ENCODE measurements at places on chromosomes 6 and 20.

GRCh38 chr20:50712771-50713656 lies 18.4 kb upstream of the PARD6B start:
- no peak for DNase-seq

DNA sequence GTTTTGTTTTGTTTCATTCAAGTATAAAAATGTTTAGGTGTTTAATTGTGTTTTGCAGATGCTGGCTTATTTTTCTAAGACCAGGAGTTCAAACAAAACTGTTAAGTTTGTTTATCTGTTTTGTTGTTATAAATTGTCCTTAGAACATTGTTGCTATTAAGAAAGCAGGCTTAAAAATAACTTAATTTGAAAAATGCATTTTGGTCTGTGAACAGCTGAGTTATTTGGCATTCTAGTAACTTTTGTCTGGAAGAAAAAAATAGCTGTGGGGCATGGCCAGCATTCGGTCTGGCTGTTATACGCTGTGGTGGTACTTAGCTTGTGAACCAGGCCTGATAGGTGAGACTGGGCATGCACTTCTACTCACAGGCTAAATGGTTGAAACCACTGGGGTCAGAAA lies 37.8 kb downstream of the SLX4IP start:
- no peak for DNase-seq

GRCh38 chr6:108117427-108118358 lies 43.2 kb upstream of the OSTM1 start:
- DNase-seq = no peak

- DNase-seq = peak; percentile 13
Measured at GRCh38 chr20:45985573-45985972, 13.6 kb upstream of the ZNF335 start.

DNA sequence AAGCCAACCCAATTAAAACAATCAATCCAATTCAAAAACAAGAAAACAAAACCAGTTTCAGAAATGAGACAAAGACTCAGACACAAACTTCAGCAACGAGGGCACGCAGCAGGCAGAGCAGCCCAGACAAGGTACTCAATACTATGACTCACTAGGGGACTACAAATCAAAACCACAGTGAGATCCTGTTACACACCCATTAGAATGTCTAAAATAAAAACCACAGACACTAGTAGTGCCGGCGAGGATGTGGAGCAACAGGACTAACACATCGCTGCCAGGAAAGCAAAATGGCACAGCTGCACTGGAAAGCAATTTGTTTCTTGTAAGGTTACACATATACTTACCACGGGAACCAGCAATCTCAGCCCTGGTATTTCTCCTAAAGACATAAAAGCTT lies 28.4 kb upstream of the MAS1L start:
- no peak for DNase-seq

- DNase-seq = no peak
Measured at GRCh38 chr6:52363228-52363867, 1.4 kb downstream of the PAQR8 start.

GRCh38 chr6:82651845-82652335 lies 288.3 kb downstream of the TPBG start:
- no peak for DNase-seq

- DNase-seq = peak; percentile 76
Measured at GRCh38 chr20:58870293-58871014, 17.9 kb downstream of the GNAS start.

GRCh38 chr6:113318575-113318917 lies 538.6 kb upstream of the MARCKS start:
- peak; percentile 47 for DNase-seq

DNA sequence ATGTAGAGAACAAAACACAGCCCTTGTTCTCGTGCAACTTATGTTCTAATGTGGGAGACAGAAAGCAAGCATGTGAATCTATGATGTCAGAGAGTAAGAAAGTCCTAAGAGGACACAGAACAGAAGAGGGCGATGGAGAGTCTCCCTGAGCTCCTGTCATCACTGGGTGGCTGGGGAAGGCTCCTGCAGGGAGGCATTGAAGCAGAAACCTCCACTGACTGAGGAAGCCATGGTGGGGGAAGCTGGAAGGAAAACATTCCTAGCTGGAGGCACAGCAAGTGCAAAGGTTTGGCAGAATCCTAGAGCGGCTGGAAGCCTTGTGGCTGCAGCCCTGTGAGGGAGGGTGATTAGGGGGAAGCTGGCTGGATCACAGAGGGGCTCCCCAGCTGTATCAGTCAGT lies 248.0 kb downstream of the CDH26 start:
- peak; percentile 48 for DNase-seq

DNA sequence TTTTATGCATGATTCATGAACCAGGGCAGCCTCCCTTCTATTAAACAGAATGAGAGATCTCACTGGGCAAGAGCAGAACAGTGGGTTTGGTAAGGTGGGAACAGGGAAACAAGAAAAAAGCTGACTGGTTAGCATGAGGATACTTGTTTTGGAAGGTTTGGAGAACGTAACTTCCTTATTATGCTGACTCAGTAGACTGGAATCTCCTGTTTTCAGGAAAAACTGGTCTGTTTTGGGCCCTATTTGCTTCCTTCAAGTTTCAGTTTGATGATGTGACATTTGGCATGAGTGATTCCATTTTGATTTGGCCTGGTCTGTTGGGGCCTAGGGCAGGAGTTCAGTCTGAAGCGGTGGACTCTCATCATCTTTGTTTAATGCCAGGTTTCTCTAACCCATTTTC lies 172.0 kb downstream of the MYLK4 start:
- DNase-seq = no peak

GRCh38 chr6:24110417-24110816 lies 15.6 kb upstream of the NRSN1 start:
- no peak for DNase-seq

GRCh38 chr20:21516180-21516567 lies 2.3 kb upstream of the NKX2-2 start:
- DNase-seq = no peak

GRCh38 chr6:108921547-108922361 lies 73.5 kb downstream of the ARMC2 start:
- peak; percentile 78 for DNase-seq

DNA sequence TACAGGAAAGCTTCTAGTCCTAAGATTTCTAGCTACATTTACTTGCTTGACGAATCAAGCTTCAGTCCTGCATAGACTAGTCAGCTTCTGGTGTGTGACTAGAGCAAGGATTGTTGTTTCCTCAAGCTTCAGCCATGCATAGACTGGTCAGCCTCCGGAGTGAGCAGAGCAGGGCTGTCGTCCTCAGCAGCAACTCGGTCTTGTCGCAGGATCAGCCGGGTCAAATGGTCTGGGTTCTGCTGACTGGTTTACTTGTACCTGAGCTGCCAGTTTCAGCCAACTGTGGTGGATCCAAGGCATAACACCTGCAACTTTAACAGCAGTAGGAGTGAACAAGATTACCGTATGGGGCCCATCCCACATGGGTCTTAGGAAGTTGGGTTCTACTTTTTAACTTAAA lies 10.8 kb upstream of the GMPR start:
- no peak for DNase-seq

GRCh38 chr6:122214605-122215318 lies 184.7 kb upstream of the HSF2 start:
- no peak for DNase-seq

DNA sequence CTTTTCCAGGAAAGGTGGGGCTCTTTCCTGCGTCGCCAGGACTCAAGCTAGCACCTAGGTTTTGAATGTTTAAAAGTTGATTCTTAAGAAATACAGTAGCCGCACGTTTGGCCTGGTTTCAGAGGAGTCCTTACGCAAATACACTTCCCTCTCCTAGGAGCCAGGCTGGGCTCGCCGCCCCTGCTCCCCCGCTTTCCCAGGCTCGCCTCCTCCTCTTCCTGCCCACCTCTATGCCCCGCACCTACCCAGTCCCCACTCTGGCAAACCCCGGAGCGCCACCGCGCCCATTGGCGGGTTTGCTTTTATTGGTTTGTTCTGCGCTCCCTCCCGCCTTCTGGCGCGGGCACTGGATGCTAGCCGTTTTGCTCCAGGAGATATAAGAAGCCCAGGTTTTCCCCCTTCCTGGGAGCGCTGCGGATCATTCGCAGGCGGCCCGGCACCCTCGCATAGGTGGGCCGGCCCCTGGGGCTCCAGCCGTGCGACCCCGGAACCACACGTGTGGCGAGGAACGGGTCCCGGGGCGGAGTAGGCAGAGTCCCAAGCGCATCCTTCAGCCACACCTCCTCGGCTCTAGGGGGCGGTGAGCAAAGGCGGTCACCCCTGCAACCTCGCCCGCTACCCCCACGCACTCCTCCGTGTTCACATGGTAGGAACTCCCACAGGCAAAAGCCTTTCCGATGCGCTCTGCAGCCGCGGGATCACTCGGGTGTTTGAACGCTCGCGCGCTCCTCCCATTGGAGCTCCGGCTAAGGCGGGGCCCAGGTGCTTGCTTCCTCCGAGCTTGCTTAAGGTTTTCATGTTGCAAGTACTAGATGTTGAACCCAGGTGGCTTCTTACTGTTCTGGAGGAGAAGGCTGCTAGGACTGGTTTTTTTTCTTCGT lies 119.0 kb downstream of the RTN4IP1 start:
- no peak for DNase-seq

DNA sequence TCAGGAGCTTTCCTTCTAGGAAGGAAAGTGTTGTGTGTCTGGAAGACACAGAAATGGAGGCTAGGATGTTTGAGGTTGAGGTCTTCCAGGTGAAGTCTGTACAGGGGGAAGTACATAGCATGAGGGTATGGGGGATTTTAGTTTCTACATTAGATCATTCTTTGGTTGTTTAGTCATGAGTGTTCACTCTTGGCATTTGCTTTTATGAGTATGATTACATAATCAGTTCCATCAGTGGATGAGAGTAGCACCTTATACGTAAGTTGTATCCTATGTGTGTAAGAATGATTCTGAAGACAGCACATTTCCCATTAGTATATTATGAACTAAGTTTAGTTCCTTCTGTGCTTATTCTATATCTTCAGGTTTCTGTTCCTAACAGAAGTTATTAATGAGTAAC lies 1.9 kb downstream of the CDYL start:
- no peak for DNase-seq

DNA sequence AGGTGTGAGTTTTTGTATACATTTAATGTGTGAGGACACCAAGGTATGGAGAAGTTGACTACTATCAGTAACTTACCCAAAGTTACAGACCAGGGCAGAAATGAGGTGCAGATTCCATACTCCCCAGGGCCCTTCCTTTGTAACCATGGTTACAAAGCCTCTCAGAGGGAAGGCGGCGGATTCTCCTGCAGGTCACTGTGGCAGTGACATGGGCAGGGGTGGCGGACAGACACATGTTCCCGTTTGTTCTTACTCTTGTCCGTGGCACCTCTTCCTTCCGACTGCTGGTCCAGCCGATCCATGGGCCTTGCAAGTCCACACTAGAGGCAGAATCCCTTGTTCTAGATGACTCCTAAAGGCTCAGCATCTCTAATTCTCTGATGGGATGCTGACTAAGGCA lies 43.0 kb downstream of the PDYN start:
- DNase-seq = no peak

DNA sequence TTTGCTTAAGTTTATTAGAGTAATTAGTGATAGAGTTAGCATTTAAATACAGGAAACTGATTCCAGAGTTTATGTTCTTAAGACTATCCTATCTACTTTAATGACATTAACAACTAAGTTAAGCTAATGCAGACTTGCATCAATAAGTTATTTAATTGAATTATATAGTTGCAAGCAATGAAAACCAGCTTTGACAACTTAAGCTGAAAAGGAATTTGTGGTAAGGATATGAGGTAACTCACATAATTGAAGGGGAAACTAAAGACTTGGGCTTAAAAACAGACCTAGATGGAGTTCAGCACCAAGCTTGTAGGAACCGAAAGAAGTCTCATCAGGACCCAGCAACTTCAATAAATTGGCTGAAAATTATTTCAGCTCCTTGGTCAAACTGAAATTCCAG lies 222.3 kb downstream of the IBTK start:
- DNase-seq = no peak

- no peak for DNase-seq
Measured at GRCh38 chr6:48615041-48615440, 504.0 kb upstream of the PTCHD4 start.

DNA sequence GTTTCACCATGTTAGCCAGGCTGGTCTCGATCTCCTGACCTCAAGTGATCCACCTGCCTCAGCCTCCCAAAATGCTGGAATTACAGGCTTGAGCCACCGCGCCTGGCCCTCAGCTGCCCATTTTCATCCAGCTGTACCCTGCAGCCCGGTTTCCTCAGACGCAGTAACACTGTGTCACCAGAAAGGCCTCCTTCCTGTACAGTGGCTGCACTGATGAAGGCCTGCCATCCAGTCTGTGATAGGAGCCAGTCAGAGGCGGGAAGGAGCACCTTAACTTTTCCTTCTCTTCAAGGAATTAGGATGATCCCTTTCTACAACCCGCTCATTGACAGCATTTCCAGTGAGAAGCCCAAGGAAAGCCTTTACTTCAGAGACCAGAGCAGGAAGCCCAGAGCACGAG lies 75.9 kb downstream of the GFOD1 start:
- no peak for DNase-seq

DNA sequence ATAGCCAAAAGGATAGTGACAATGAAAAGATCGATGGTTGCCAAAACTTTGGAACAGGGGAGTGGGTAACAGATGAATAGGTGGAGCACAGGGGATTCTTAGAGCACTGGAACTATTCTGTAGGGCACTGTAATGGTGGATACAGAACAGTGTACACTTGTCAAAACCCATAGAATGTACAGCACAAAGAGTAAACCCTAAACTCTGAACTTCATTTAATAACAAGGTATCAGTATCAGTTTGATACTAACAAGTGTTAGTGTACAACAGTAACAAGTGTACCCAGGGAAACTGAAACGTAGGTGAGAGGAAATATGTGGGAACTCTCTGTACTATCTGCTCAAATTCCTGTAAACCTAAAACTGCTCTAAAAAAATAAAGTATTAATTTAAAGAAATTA lies 179.2 kb downstream of the HACE1 start:
- no peak for DNase-seq

GRCh38 chr6:155188707-155189496 lies 74.9 kb upstream of the CLDN20 start:
- no peak for DNase-seq

- DNase-seq = no peak
Measured at GRCh38 chr6:9405825-9406224, 970.5 kb upstream of the SLC35B3 start.

DNA sequence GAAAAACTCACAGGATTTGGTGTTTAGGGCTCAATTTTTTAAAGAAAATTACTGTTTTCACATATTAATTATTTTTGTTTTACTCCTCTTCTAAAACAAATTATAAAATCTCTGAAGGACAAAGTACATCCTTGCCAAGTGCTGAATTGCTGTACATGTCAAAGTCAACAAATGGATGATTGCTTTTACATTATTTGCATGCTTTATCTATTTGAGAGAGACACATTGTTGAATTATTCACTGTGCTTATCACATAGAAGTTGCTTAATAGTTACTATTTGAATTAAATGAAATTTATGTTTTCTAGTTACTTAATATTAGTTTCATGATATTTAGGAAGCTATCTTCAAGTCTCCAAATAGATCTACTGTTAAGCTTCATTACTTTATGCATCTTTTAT lies 318.6 kb upstream of the PTCHD4 start:
- DNase-seq = no peak

DNA sequence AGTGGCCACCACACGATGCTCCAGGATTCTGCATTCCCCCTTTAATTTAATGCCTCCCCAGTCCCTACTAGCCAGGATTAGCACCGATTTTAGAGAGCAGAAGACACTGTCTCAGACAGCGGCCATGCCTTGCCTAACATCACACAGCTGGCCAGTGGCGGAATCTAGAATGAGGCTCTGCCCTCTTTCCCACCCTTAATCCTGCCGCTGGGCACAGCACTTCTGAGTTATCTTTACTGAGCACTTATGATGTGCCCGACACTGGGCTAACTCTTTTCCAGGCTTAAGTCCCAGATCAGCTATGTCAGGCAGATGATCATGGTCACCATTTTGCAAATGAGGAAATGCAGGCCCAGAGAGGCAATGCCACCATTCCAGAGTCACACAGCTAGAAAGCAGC lies 5.6 kb upstream of the BPIFA2 start:
- no peak for DNase-seq

Data from NCI-H446 (cell line).